ENCODE measurements at places on chromosomes 2 and 18. TPM values are rescaled to one million over a fixed set of nuclear protein-coding genes. Genes with fewer than 3 reads are reported as not detected.

DNA sequence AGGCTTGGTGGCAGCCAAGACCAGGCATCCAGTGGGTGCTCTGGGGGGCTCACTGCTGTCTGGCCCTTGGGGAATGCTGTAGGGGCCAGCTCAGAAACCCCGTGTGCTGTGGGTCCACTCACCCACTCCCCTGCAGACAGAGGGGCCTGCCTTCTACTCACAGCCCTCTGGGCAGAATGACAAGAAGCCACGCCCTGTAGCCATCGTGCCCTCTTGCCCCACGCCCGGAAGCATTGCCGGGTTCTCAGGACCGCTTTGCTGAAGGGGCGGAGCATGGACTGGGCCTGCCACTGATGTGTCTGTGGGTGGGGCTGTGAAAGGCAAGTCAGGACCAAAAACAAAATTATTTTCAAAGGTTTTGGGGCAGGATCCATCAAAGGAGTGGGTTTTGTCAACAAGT is 27.8 kb downstream of the GLI2 start:
- peak; percentile 54 for DNase-seq

DNA sequence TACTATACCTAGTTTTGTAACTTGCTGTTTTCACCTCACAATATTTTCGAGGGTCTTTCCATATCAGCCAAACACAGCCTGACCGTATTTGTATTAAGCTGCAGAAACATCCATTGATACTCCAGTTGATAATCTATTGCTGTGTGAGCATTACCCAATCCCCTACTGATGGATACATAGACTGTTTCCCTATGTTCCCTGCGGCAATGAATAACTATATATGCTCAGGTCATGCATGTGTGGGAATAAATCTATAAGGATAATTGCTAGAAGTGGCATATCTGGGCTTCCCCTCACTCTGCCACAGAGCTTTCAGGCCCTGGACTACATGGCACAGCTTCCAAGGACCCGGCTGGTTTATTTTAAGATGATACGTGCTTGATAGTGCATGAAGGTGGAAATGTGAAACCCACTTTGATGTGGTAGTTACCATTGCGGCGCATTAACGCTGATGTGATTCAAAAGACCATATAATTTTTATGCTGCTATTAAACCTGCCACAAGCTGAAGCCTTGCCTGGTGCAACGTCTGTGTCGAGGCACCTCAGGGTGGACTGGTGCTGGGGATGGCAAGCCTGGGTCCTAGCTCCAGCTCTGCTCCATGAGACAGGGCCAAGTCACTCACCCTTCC is 130.8 kb upstream of the MSH6 start:
- DNase-seq: no peak

DNA sequence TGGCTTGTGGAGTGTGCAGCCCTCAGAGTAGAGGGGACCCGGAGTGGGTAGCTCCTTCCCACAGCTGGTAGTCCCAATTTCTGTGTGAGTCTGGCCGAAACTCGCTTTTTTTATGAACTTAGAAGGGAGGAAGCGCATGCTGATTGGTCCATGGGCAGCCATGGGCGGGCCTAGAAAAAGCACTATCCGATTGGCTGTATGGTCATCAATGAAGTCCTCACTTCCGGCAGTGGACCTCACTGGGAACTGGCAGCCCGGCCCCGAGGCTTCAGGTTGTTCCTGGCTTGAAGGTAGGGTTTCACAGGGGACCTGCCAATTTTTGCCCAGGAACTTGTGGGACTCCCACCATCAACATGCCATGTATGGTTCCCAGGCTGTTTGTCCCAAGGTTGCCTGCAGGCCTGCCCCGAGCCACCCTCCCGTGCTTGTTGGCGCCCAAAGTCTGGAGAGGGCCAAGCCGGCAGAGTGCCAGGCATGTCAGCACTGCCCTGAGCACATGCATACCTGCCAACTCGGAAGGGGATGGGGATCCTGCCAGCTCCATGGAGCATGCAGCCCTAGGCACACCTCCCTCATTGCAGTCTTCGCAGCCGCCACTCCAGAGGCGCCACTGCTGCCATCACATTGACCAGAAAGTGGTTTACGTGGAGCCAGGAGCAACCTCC is 98.5 kb downstream of the ATP9B start:
- no peak for DNase-seq

- peak; percentile 96 for DNase-seq
Observed at GRCh38 chr2:68252400-68253218, at the start of gene PPP3R1. Gene PPP3R1, minus strand, starts transcription at chr2:68252532. Its CDS starts 405 bp downstream, at chr2:68252127.

DNA sequence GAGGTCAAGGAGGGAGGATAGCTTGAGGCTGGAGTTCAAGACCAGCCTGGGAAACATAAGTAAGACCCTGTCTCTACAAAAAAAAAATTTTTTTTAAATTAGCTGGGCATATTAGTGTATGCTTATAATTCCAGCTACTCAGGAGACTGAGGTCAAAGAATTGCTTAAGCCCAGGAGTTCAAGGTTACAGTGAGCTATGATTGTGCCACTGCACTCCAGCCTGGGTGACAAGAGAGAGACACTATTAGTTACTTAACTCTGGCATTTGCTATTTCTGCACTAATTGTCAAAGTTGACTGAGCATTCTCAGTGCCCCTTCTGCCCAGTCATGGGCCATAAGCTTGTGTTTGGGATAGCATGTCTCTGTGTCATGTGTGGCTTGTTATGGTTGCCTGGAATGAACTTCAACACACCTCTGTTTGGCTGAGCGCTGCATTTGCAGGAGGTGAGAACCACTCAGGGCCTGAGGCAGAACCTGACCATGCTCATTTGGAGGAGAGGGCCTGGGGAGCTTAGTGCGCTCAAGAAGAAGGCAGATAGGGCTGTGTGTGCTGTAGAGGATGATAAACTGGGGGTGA is 77.7 kb downstream of the SH3RF3 start:
- no peak for DNase-seq

The RSAD2 gene
- 3.4 TPM for total RNA-seq

The LCT gene
- 2.8 TPM for total RNA-seq
